ENCODE measurements at places on chromosomes 5 and 9.

GRCh38 chr5:181255836-181256578 is 4.9 kb downstream of the TRIM52 start:
- DNase-seq: no peak

DNA sequence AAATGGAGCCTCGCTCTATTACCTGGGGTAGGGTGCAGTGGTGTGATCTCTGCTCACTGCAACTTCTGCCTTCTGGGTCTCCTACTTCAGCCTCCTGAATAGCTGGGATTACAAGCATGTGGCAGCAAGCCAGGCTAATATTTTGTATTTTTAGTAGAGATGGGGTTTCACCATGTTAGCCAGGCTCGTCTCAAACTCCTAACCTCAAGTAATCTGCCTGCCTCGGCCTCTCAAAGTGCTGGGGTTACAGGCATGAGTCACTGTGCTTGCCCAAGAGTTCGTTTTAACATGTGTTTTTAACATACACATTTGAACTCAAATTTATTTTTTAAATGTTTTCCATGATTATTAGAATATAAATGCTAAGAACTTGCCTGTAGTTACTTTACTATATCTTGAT is 34.2 kb downstream of the MARCHF6 start:
- DNase-seq: no peak

- DNase-seq: no peak
Observed at GRCh38 chr9:137972355-137972987, 94.9 kb downstream of the CACNA1B start.

GRCh38 chr5:135966165-135966564 is 11.4 kb upstream of the LECT2 start:
- DNase-seq: no peak

GRCh38 chr5:32720300-32720699 is 9.2 kb downstream of the NPR3 start:
- DNase-seq: no peak

DNA sequence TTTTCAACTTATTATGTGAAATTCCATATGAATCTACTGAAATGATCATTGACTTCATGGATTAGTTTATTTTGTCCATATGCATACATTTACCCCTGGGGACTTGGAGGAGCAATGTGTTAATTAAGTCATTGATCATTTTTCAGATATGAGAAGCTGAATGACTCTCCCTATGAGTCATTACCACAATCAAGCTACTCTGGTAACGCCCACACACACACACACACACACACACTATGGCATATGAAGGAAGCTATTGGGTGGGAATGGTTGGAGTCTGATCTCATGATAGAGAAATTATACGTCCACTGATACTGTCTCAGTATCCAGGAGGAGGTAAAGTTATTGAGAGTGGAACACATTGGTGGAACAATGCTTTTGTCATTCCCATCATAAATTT is 528.9 kb downstream of the AGTPBP1 start:
- DNase-seq: no peak

GRCh38 chr9:70412832-70413463 is 1.5 kb downstream of the KLF9 start:
- peak; percentile 35 for DNase-seq

GRCh38 chr5:5303242-5303641 is 119.2 kb upstream of the ICE1 start:
- DNase-seq: no peak

GRCh38 chr9:112719696-112720095 is 1.8 kb upstream of the INIP start:
- DNase-seq: no peak

DNA sequence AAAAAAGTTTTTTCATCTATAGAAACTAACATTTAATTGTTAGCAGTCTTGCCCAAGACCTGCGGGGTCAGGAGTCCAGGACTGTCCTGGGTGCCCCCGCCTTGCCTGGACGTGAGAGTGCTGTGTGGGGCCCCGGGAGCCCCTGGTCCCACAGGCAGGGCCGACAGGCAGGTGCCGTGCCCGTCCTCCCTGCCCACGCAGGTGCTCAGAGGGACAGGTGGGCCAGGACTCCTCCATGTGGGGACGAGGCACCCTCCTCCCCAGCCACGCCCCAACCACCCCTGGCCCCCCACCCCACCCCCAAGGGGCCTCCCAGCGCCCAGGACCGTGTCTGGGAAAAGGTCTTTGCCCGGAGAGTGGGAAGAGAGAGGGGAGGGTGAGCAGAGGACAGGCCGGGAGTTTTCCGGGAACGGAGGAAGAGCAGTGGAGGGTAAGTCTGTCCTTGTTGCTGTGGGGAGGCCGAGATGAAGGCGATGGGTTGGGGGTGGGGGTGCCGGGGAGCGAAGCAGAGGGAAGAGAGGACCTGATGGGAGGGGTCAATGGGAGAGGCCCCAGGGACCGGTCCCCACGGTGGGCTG is 2.7 kb upstream of the LCN12 start:
- no peak for DNase-seq

DNA sequence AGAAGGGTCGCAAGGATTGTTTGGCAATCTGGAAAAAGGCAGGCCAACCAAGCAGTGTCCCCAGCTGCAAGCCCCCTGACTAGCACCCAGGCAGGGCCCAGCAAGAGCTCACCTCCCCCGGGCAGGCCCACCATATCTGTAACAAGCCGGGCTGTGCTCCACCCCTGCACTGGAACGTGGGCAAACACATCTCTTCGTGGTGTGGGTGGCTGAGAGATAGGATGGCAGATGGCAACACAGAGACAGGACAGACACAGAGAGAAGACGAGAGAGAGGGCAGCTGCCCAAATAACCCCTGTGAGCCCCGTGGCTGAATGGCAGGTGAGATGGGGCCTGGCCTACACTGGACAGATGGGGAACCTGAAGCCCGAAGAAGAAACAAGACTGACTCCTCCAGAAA is 9.4 kb downstream of the BBLN start:
- DNase-seq: no peak

- peak; percentile 48 for DNase-seq
Observed at GRCh38 chr9:135990468-135991429, 29.6 kb upstream of the UBAC1 start.

DNA sequence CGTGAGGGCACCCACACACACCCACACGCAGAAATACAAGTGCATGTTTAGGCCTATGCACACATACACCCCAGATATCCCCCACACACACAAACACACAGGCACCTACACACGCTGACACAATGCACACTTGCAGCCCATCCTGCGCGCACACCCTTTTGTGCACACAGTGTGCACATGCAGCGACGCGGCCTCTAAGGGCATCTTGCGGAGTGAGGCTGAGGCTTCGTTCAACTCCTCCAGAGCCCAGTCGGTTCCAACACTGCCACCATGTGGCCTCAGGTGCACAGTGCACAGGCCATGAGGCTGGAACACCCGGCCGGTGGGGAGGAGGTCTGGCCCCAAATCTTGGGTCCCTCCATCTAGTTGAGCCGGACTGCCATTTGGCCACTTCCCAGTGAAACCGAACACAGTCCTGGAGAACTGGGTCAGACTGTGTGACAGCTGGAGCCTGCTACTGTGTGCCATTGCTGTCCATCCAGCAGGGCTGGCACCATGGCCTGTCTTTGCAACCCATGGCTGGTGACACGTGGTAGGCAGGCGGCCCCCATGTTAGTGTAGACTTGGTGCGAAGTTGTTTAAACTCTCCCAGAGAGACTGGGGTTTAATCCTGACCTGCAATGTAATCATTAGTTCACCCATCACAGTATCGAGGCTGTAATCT is 97.7 kb upstream of the MVB12B start:
- peak; percentile 42 for DNase-seq

- no peak for DNase-seq
Observed at GRCh38 chr5:80190960-80191359, 64.9 kb downstream of the SERINC5 start.

GRCh38 chr9:134683714-134684374 is 42.2 kb downstream of the COL5A1 start:
- DNase-seq: no peak

DNA sequence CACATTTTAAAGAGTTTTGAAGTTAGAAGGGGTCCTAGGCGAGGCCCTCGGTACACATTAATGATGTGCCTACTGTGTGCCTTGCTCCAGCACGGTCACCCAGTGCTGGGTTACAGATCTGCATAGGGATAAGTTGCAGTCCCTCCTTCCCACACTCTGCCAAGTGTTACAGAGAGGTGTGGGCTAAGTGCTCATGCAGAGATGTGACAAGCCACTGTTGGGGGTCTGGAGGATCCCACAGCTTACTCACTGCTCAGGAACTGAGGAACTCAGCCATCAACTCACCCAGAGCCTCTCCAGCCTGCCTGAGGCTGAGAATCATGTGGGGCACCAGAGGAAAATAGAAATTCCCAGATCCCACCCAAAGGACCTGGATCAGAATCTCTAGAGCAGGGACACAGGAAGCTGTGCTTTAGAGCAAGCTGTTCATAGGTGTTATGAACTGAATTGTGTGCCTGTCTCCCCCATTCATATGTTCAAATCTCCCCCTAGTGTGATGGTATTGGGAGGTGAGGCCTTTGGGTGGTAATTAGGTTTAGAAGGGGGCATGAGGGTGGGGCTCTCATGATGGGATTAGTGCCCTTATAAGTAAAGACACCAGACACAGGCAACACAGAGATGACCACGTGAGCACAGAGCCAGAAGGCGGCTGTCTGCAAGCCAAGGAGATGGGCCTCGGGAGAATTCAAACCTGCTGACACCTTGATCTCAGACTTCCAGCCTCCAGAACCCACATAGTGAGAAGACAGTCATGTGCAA is 164.1 kb downstream of the HSD17B3 start:
- no peak for DNase-seq

GRCh38 chr9:131233995-131234394 is 42.3 kb downstream of the FAM78A start:
- no peak for DNase-seq

GRCh38 chr5:26492906-26493459 is 545.4 kb downstream of the CDH9 start:
- no peak for DNase-seq

DNA sequence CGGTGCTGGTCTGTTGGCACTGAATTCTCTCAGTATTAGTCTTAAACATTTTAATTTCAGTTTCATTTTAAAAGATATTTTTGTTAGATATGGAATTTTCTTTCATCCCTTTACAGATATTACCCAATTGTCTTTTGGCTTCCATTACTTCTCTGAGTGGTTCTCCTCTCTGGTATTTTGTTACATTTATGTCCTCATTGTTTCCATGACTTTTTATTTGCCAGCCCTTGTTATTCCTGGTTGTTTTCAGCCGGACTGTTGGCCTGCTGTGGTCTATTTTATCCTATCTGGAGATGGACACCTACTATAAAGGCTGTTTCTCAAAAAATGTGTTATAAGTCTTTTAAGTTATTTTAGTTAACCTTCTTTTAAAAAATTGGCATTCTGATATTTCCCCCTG is 117.2 kb downstream of the ARHGEF28 start:
- no peak for DNase-seq

GRCh38 chr5:135059000-135059923 is 25.2 kb upstream of the PITX1 start:
- no peak for DNase-seq

DNA sequence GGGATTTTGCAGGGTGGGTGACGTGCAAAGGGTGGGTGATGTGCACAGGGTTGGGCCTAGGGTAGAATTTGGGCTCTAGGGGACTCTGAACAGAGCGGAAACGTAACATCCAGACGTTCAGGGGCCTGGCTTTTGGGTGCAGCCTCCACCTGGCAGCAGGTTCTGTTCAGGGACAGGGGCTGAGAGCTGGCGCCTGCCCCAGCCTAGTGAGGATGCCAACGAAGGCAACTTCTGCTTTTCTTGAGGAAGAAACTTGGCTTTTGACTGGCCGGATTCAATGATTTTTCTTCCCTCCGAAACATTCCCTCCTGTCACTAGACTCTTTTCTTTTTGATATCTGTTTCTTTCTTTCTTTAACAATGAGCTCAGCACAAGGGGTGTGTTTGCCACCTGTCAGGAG is 38.6 kb upstream of the SLC6A19 start:
- no peak for DNase-seq

- no peak for DNase-seq
Observed at GRCh38 chr5:132298298-132299212, 4.4 kb downstream of the SLC22A4 start.

GRCh38 chr5:11897781-11898180 is 6.5 kb downstream of the CTNND2 start:
- DNase-seq: no peak

GRCh38 chr9:78539904-78540303 is 243.0 kb downstream of the PSAT1 start:
- DNase-seq: no peak

DNA sequence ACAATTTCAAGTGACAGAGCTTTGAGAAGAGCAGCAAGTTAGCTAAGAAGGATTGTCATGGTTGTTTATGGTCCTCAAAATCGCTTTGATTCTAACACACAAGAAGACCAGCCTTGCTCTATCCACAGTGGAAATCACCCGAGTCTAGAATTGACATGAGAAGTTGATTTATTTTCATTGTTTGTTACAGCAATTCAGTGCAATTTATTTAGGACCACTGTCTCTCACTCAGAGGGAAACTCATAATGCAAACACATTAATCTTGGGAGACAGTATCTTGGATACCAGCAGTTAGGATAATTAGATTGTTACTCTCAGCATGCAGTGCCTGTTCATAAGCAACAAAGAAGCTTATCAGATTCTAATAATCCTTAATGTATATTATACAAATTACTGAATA is 498.9 kb downstream of the NTRK2 start:
- DNase-seq: no peak

DNA sequence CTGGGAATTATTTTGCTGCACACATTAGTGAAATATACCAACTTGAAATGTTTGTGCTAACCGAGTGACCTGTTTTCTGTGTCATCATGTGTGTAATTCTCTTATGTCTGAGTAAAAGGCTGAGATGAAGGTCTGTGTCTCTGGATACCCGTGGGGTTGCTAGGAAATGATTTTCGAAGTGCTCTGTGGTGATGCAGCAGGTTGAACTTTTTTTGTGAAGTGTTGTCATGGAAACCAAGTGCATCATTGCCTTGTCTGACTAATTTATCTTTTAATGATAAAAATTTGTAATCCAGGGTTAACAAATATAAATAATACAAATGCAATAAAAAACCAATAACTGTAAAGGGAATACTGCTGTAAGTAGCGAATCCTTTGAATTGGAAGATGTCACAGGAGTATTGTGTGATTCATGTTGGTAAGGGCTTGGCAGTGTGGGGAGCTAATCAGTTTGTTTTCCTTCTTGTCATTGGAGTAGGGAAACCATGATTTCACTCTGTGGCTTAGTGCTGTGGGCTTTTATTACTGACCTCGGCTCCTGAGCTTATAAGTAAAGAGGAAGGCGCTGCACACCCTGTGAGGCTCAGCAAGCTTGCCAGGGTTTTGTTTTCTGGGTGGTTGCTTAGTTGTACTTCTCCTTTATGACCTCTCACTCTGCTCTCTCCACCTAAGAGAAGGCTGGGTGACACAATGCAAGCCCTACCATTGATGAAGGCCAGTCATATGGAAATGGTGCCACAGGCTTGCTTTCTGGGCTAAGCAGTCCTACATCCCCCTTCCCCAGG is 22.3 kb downstream of the PDE8B start:
- DNase-seq: no peak

GRCh38 chr5:155906046-155906445 is 420.9 kb upstream of the SGCD start:
- no peak for DNase-seq

DNA sequence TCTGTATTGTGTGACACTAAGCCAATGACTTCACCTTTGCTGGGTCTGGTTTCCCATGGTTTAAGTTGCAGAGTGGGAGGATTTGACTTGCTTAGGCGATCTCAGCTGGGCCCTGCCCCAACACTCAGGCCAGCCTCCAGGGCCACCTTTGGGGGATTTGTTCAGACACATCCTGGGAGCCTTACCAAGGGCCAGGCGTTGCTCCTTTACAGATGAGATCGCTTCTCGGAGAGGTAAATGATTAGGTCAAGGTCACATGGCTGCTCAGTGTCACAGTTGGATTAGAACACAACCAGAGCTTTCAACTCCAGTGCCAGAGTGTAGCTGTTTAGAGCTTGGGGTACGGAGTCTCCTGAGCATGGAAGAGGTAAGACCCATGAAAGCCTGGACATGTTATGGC is 57.5 kb downstream of the COL27A1 start:
- no peak for DNase-seq

All from GM06990 (cell line).